ENCODE measurements at places on chromosomes 4 and X. TPM values are rescaled to one million over a fixed set of nuclear protein-coding genes. Genes with fewer than 3 reads are reported as not detected.

The PABPC1L2B gene
- total RNA-seq = not detected

The PRRG3 gene
- total RNA-seq = 0.49 TPM

The PFKFB1 gene
- total RNA-seq = 0.09 TPM

The TMPRSS11F gene
- total RNA-seq = not detected
